ENCODE measurements at places on chromosomes 11 and 22. TPM values are rescaled to one million over a fixed set of nuclear protein-coding genes. Genes with fewer than 3 reads are reported as not detected.

- DNase-seq: no peak
These were observed 741.7 kb downstream of the NELL1 start for GRCh38 chr11:21411104-21411503.

- peak; percentile 87 for DNase-seq
These were observed at the start of gene ARHGAP20 for GRCh38 chr11:110711776-110712658. Gene ARHGAP20, minus strand, starts transcription at chr11:110712437. Its CDS starts 206 bp downstream, at chr11:110712231.

DNA sequence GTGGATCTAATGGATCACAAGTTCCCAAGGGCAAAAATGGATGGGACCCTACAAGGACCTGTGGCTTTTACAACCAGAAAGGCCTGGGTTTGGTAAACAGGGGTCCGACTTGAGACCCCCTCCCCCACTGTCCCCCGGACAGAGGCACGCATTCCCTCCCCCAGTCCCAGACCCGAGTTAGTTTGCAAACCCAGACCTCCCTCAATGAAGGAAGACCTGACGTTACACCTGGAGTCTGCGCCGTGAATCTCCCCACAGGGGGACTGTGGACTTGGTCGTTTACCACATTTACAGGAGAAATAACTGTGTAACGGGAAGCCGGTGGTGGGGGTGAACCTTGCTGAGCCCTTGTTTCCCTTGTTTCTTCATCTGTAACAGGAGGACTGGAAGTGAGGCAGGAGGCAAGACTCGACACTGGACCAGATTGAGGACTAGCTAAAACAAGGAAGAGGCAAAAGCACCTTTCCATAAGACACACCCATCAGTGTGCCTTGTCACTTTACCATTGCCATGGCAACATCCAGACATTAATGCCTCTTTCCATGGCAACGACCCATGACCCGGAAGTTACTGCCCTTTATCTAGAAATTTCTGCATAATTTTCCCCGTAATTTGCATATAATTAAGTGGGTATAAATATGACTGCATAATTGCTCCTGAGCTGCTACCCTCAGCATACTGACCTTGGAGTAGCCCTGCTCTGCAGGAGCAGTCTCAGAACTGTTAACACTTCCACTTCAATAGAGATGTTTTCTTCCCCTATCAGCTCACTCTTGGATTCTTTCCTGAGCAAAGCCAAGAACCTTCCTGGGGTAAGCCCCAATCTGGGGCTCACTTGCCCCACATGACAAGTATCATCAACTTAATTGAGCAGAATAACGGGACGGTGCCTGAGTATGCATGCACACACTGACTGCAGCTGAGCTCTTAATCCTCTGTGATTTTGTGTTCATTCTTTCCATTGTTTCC lies 25.4 kb downstream of the PDGFB start:
- no peak for DNase-seq

GRCh38 chr22:25735650-25736049 lies 6.3 kb upstream of the MYO18B start:
- DNase-seq: no peak

DNA sequence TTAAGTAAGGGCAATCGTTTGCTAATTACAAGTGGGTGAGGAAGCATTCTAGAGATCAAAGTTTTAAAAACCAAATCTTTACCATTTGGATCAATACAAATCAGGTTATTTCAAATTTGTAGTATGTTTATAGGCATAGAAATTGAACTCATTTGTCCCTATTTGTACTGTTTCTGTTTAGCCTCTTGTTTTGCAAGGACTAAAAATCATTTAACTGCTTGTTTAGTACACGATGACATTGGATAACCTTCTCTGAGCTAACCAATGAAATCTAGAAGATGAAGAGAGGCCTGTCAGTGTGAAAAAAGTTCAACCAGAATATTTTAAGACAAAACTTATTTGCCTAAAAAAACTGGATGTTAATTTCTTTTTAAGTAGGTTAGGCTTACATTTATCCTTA lies 40.0 kb downstream of the ZC3H12C start:
- no peak for DNase-seq

GRCh38 chr11:69880826-69881445 lies 61.7 kb upstream of the FGF3 start:
- no peak for DNase-seq

The SLC16A8 gene
- 0.51 TPM for total RNA-seq

The ADM gene
- 537 TPM for total RNA-seq

DNA sequence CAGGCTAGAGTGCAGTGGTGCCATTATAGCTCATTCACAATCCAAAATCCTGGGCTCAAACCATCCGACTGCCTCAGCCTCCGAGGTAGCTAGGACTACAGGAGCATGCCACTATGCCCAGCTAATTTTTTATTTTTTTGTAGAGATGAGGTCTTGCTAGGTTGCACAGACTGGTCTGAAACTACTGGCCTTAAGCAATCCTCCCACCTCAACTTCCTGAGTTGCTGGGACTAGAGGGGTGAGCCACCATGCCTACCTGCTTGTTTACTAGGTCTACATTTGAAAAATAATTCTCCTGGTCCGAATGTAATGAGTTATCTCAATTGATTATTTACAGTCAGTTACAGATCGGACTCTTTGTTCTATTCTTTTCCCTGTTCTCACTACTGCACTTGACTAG lies 22.0 kb downstream of the TAF1D start:
- no peak for DNase-seq

GRCh38 chr11:108662700-108663099 lies 2.2 kb upstream of the DDX10 start:
- no peak for DNase-seq

The NEFH gene
- 0.65 TPM for total RNA-seq

The FAT3 gene
- 1.9 TPM for total RNA-seq

DNA sequence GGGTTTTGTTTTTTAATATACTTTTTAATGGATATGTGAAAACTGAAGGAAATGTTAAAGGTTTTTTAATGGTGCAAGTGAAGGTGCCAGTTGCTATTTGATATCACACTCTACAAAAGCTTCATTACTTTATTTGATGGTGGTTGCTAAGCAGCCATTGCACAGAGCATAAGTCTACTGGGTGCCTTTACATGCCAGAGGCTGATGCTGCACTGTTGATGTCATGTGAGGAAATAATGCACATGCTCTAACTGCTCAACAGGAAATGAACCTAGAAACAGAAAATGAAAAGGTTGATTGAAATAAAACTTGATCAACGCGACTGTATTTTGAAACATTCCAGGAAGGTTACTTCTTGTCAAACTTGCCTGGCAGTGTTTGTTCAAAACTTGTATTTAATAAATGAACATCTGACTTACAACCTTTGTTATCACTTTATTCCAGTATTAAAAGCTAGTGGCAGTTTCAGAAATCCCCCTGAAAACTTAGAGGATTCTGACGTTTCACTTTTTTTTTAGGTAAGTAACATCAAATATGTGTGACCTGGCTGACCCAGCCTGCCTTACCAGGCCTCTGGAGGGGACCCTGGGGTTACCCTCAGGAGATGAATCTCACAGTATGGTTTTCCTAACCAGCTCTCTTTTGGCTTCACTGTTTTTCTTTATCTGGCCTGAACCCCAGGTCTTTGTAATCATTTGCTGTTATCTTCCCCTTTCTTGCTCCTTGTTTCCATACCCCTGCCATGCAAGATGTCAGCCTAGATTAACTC lies 2.4 kb upstream of the ATP5MG start:
- peak; percentile 24 for DNase-seq

The MN1 gene
- total RNA-seq: 25.9 TPM

The IL18BP gene
- total RNA-seq: 4.8 TPM

- no peak for DNase-seq
These were observed 6.7 kb downstream of the CASTOR1 start for GRCh38 chr22:30282616-30283046.

DNA sequence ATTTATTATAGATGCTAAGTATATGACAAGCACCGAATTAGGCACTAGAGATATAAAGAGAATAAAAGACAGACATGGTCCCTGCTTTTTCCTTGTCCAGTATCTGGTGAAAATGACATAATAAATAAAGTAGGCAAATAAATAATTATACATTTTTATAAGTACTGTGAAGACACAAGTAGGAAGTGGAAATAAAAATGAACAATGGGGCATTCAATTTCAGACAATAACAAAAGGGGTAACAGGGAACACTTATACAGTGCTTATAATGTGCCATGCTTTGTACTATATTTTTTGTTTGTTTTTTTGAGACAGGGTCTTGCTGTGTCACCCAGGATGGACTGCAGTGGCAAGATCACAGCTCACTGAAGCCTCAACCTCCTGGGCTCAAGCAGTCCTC lies 4.3 kb downstream of the KBTBD3 start:
- DNase-seq: no peak

The FXYD2 gene
- total RNA-seq: not detected

DNA sequence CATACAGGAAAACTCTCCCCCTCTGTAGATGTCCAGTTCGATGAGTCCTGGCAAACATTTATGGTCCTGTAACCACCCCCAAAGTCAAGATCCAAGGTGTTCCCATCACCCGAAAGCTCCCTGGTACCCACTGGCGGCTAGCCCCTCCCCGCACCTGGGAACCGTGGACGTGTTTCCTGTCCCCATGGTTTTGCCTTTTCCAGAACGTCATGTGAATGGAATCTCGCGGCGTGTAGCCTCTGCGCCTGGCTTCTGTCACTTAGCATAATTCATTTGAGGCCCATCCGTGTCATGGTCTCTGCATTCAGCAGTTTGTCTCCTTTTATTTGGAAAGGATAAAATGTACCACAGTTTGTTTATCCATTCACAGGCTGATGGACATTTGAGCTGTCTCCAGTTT lies 106.3 kb downstream of the KCNQ1 start:
- no peak for DNase-seq

All from GM23248 (cell line).